ENCODE measurements at places on chromosomes 2 and 18.

DNA sequence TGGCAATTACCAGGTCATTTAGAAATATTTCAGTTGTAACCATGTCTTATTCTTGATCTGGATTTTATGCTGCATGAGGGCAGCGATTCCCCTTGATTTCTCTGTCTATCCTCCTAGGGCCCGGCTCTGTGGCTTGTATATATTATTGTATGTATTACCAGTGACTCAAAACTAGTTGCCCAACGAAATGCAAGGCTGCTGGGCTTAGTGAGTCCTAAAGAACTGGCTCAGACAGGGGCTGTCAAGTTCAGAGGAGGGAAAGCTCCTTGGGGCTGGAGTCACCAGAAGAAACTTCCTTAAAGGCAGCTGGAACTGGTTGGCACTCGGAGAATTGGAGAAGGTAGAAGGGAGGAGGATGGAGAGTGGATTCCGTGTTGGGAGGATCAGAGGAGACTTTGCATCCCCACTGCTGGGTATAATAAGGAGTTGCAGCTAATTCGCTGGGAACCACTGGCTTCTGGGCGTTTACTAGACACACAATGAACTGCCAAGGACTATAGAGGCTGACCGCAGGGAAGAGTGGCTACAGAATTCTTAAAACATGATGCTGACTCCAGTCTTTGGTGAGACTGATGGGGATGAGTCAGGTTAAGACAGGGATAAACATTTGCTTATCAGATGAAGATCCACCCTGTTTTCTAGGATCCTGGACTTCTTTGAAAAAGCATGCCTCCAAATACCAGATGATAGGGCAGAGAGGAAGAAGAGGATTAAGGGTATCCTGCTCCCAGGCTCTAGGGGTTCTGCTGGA lies 104.3 kb downstream of the PRKCE start:
- no peak for DNase-seq

- no peak for DNase-seq
These were observed 243.9 kb upstream of the ID2 start for GRCh38 chr2:8437949-8438400.

- DNase-seq: no peak
These were observed 121.8 kb upstream of the HNMT start for GRCh38 chr2:137842430-137842829.

DNA sequence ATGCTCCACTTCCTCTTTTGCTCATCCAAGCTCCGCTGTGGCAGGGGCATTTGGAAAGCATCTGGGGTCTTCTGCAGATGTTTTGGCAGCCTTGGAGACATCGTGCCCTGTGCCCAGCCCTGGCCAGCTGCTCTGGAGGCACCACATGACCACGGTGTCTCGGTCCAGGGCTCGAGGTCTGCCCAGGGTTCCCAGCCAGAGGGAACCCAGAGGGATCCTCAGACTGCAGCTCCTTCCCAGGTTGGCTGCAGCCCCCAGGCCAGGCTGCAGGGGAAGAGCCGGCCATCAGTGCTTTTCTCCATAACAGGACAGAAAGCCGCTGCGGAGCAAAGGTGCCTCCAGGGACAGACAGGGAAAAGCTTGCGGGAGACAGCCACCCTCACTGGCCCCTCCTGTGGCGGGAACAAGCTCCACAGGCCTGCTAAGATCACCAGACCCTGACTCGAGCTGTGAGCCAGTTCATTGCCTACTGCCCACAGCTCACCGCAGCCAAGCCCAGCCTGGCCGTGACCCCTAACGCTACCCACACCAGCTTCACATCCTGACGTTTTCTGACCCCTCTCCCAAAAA lies 74.7 kb downstream of the SMAD7 start:
- DNase-seq: no peak

DNA sequence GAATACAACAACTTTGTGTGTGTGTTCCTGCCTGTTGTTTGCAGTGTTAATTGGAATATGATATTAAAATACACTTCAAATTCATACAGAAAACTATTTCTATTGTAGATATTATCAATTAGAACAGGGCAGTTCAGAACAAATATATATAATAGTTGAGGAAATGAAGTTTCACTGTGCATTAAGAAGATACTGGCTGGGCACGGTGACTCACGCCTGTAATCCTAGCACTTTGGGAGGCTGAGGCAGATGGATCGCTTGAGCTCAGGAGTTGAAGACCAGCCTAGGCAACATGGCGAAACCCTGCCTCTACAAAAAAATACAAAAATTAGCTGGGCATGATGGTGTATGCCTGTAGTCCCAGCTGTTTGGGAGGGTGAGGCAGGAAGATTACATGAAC lies 79.3 kb downstream of the ASAP2 start:
- no peak for DNase-seq

GRCh38 chr2:289362-290089 lies 1.6 kb upstream of the ALKAL2 start:
- DNase-seq: no peak

DNA sequence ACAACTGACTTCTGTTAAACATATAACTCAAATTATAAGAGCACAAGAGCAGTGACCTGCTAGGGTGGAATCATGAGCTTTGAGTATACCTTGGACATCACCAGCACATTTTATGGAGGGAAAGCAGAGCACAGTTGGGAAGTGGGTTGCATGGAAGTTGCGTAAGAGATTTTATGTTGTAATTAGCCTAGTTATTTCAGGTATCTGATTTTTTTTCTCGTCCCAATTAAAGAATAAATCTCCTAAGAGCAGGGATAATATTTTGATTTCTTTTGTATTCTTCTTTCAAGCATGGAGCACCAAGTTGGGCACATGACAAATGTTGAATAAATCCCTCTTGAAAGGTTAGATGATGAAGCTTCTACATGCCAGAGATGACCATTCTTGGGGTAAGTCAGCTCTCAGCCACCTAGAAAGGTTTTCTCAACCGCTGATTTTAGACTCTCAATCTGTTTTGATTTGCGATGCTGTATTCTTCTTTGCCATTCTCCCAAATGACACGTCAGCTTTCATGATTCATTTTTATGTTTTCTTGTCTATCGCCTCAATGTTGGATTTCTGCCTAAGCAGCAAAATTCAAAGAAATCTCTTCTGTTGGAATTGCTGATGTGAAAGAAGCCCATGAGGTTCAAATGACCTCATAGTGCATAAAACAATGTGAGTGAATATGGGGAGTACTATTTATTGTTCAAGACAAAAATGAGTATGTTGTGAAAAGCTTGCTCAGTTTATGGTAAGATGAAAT lies 15.3 kb upstream of the FN1 start:
- DNase-seq: no peak

GRCh38 chr2:135256531-135257260 lies 204.6 kb downstream of the RAB3GAP1 start:
- no peak for DNase-seq

DNA sequence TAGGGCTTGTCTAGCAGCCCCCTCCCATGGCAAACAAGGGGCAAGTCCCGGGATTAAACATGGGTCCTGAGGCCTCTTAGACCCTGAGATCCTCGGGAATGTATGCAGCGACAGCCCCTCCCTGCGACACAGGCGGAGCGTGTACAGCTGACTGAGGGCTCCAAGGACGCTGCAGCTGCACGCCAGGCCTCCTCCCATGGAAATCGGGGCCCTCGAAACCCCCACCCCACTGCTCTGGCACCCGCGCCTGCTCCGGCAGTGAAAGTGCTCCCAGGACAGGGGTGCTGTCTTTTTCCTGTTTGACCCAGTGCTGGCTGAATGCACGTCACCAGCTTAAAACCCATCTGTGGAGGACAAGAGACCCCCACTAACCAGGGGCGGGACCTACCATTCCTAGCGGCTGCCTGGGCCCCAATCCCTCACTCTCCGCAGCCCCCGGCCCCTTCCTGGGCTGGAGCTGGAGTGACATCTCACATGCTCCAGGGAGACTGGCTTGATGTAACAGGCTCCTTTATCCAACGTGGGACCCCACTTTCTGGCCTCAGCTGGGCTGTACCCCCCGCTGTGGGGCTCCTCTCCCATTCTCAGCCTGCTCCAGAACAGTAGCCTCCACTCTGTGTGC lies 247.7 kb downstream of the TWIST2 start:
- DNase-seq: no peak

GRCh38 chr2:61994531-61994930 lies 89.1 kb downstream of the COMMD1 start:
- DNase-seq: no peak

DNA sequence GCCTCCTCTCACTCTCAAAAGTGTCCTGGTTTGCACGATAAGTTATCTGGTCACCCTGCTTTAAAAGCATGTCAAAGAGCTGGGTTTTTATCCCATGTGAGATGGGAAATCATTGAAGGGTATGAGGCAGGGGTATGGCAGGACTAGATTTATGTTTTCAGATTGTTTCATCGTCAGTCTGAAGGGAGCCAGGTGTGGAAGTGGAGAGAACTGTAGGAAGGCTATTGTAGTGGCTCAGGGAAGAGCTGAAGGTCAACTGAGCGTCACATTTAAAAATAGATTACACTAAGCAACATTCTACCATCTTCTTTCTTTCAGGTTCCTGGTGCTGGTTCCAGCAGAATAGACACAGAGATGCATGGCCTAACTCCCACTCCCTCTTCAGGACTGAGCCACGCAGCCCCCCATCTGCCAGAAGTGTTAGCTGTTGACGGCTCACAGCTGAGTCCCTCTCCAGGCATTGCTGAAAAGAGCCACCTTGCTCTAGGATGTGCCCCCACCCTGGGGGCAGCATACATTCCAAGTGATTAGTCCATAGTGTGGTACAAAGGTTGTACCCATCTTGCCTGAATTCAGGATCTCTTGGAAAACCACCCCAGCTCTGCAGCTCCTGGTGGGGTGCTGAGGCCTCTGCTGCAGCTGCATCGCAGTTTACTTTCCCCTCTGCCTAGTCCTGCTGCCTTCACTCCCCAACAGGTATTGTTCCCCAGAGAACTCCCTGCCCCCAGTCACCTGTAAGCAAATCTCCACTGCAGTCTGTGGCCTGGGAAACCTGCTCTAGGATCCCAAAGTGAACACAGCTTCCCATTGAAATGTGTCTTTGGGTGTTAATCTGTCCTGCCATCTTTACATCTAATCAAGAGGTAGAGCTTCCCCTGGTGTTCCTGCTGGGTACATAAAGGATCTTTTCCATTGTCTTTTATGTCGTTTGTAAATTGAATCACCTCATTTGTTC lies 79.5 kb upstream of the KLF7 start:
- DNase-seq: no peak

- no peak for DNase-seq
These were observed 64.6 kb downstream of the COLEC12 start for GRCh38 chr18:435940-436339.

Data from stimulated activated CD8-positive, alpha-beta memory T cell treated with anti-CD3 and anti-CD28 coated beads, Interleukin-15, amount 100 ng/mL, for 24 hours (primary cell).